ENCODE measurements at places on chromosomes 1 and 21.

GRCh38 chr1:38941527-38942019, at the start of gene RHBDL2:
Gene RHBDL2, minus strand, starts transcription at chr1:38941830. Its CDS starts 22,618 bp downstream, at chr1:38919212.
- no peak for DNase-seq

- DNase-seq, result peak; percentile 18
Observed at GRCh38 chr1:81304187-81304586, 496.5 kb upstream of the ADGRL2 start.

- DNase-seq, result no peak
Observed at GRCh38 chr1:155529109-155529508, 33.5 kb downstream of the ASH1L start.

GRCh38 chr1:109547463-109548320, 723 bp upstream of the GNAI3 start:
- no peak for DNase-seq

DNA sequence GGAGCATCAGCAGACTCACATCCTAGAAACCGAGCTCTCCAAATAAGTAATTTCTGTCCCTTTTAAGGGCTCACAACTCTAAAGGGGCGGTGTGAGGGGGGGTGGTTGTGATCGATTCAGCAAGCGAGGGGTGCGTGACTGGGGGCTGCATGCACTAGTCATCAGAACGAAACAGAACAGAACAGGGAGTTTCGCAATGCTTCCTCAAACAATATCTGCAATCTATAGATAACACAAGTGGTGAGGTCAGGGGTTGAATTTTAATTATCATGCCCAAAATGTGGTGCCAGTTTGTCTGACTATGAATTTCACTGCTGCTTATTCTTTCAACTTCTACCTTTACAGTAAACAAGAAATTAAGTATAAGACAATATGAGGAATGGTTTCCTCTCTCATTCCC, 1003.0 kb upstream of the NCAM2 start:
- DNase-seq, result no peak

GRCh38 chr1:154104433-154105082, 50.3 kb downstream of the NUP210L start:
- no peak for DNase-seq

DNA sequence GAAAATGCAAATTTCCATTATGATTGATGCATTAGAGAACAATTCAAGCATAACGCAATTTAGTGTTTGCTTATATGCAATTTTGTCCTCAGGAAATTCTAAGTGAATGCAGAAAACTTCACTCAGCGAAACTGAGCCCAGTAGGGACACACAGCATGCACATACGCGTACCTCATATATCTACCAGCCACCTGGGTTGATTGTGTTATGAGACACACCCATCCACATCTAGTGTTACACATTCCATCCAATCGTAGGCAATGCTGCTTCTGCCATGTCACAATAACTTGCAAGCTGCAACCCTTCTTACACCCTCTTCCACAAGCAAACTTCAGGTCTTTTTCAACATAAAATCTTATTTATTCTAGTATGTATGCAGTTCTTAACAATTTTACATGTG, 312.9 kb downstream of the HHAT start:
- DNase-seq, result no peak

DNA sequence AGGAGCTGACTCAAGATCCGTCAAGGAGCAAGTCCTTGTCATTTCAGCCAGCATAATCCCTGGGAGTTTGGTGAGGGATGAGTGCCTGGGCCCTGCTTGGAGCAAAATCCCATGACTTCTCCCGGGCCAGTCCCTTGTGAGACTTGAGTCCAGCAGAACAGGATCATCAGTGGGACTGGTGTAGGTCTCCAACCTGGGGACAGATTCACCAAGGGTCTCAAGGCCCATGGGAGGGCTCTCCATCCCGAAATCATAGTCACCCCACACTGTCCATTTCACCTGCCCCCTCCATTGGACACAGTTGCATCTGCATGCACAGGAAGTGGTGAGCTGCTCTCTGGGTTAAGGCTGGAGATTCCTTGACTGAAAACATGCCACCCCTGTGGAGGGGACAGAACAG, 178.2 kb downstream of the FOXD2 start:
- DNase-seq, result no peak

DNA sequence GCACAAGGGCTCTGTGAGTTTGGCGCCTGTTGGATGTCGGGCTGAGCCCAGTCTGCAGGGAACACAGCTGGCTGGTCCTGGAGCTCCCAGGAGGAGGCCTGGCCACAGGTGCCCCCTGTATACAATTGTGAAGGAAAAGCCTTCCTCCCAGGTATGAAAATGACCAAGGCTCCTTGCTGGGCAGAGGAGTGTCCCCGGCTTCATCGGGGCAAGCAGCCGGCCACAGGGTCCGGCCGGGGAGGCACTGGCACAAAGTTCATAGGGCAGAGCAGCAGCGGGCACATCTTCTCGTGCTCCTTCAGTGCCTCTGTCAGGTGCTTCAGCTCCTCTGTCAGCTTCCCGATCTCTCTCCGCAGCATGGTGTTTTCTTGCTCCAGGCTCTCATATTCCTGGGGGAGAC, 13.0 kb downstream of the BATF3 start:
- DNase-seq, result no peak

GRCh38 chr1:2587071-2587859, 688 bp downstream of the PRXL2B start:
- no peak for DNase-seq

DNA sequence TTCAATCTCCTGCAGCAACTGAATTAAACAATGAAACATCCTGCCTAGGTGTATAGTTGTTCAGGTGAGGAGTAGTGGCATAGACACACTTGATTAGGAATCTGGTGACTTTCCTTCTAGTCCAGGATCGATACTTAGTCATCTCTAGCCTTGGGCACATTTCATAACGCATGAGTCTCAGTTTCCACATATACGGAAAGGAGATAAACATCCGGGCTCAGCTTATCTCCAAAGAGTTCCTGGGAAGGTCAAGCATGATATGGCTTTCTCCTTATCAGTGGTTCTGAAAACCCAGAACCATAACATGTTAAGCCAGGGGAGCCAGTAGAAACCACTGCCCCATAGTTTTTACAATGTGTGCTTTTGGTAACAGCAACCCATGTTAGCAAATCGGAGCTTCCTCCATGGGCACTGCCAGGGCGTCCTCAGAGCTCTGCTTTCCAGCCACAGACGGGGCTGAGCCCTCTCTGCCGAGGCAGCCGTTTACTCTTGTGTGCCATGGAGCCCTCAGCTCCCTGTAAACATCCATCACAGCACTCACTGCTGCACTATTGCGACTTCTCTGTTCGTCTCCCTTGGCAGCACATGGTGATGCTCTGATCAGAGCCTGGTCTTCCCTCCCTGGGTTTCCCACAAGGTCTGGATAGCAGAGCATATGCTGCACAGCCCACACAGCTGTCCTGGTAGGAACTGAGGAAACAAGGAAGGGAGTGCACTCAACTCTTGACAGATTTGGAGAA, 34.6 kb downstream of the RUNX1 start:
- DNase-seq, result no peak

DNA sequence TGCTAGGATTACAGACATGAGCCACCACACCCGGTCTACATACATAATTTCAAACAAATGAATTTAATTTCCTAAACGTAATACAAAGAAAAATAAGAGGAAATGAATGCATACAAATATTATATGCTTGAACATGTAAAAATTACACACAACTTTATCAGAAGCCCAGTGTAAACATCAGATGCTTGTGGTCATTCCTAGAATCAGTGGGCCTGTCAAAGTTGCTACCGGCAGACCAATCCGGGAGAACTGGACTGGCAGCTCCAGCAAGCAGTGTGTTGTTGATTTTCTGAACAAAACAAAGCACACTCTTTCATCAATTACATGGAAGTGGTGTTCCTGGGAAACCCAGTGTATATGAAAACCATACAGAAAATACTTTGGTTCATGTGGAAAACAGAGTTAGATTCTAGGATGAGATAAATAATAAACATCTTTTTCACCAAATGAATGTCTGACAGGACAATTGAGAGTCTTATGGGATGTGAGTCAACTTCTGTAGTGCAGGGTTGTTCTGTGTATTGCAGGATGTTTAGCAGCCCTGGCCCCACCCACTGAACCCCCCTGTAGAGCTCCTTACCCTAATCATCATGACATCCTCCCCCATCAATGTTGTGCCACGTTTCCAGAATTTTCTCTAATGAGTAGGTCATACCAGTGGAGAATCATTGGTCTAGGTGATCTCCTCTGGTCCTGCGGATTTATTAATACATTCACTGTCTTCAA, 33.8 kb downstream of the MFSD2A start:
- no peak for DNase-seq

DNA sequence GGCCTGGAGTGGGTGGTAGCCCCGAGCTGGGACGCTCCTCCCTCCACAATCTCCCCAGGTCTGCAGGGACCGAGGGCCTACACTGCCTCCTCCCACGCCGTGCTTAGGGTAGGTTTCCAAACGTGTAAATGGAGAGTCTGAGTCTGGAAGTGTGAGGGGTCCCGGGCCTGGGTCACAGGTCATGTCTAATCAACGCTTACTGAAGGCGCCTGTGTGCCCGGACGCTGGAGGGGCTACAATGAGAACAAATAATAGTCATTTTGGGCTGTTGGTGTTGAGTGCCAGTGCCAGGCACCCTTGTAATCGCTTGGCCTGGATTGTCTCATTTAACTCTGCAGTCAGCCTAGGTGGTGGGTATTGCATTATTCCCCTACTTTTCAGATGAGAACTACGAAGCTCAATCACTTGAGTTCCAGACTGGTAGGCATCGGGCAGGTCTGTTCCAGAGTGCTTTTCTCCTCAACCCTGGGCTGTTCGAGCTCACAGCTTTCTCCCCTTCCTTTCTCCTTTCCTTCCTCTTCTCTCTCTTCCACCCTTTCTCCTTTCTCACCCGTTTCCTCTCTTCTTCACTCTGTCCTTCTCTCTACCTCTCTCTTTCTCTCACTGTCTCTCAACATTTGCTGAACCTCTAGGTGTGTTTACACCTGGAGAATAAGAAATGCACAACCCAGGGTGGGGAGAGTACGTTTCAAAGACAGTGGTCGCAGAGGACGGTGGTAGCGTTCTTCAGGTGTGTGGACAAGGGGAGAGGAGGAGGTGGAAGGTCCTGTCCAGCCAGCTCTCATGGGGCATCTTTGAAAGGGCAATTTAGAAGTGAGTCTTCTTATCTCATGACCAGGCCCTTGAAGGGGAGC, 883 bp downstream of the SLC66A1 start:
- DNase-seq, result no peak

- no peak for DNase-seq
Observed at GRCh38 chr1:25755475-25756125, 44.4 kb upstream of the SELENON start.

- no peak for DNase-seq
Observed at GRCh38 chr1:159179906-159180305, 8.5 kb downstream of the CADM3 start.

GRCh38 chr1:54207287-54207686, 7.3 kb downstream of the MRPL37 start:
- DNase-seq, result no peak

- DNase-seq, result no peak
Observed at GRCh38 chr1:13550663-13551062, 33.0 kb upstream of the PDPN start.

GRCh38 chr1:26538480-26539412, 9.2 kb downstream of the RPS6KA1 start:
- DNase-seq, result no peak

DNA sequence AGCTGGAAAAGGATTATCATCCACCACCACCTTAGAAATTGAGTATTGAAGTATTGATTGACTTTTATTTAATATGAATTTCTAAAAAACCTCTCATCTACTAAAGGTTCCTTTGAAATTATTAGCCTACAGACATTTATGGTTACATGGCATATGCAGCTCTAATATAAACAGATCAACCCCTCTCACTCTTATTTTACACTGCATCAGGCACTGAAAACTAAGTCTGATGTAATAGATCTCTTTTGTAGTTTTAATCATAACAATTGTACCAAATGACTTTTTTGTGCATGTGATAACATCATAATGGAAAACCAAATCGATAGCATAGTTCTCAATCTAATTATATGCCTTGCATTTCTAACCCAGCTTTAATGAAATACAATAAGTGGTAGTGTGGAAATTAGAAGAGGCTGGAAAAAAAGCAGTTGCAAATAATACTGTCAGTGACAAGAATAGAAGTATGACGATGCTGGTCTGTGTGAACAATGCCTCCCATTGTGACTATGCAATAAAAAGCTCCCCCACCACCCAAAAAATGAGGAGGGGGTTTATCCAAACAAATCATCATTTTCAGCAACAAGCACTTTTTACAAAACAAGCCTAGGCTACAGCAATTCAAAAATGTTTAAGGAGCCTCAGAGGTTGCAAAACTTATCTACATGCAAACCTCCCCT, 426.5 kb upstream of the NFIA start:
- no peak for DNase-seq

- no peak for DNase-seq
Observed at GRCh38 chr1:180849031-180849775, 63.5 kb upstream of the KIAA1614 start.

GRCh38 chr1:29478151-29478791, 241.9 kb downstream of the PTPRU start:
- no peak for DNase-seq

- DNase-seq, result no peak
Observed at GRCh38 chr1:63662056-63662836, 69.0 kb downstream of the PGM1 start.

DNA sequence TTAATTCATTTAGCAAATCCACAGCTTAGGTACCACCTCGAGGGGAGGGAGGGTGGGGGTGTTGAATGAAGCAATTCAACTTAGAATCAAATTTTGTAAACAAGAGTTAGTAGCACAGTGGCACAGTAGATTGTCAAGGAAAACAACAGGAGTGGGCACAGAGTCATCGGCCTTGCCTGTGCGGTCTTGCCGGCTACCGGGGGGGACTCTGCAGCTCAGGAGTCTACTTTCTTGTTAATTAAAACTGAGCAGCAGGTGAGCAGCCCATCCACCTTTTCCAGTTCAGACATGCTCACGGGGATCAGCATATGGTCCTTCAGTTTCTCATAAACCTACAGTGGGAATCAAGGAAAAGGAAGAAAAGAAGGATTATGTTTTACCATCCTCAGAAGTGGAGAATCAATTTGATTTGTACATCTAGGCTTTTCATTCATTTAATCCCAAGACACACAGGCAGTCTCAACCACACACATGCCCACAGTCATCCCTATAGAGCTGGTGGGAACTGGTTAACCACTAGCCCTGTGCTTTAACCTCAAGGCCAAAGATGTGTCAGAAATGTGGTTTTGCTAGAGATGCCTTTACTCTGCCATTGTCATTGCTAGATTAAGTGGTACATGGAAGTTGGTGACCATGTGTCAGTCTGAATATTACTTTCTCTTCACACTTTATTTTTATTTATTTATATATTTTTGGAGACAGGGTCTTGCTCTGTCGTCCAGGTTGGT, 45.0 kb upstream of the BCL10 start:
- DNase-seq, result no peak

- DNase-seq, result no peak
Observed at GRCh38 chr1:14650951-14651350, 52.5 kb downstream of the KAZN start.
